ENCODE measurements at places on chromosomes 12 and 14.

DNA sequence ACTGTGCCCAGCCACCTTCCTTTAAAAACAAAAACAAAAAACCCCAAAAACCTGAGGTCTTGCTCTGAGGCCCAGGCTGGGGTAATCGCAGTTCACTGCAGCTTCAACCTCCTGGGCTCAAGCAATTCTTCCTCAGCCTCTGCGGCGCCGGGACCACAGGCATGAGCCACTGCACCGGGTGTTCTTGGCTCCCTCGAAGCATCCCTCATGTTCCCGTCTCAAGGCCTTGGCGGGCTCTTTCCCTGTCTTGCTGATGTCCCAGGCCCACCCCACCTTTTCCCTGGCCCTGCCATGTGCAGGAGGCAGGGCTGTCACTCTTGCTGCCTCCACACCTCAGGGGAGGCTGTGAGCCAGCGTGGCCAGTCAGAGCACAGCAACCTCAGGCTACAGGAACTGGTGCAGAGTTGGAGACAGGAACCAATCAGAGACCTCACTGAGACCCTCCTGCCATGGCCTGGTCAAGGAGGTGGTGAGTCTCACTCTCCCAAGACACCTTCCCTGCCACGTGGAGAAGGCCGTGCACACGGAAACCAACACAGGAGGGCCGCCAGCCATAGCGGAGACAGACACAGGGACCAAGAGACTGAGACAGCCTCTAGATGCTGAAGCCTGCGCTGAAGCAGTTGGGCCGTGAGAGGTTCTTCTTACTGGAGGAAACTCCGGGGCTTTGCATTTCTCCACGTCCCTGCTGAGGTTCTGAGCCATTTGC is 6.0 kb upstream of the AMN start:
- DNase-seq, result no peak

DNA sequence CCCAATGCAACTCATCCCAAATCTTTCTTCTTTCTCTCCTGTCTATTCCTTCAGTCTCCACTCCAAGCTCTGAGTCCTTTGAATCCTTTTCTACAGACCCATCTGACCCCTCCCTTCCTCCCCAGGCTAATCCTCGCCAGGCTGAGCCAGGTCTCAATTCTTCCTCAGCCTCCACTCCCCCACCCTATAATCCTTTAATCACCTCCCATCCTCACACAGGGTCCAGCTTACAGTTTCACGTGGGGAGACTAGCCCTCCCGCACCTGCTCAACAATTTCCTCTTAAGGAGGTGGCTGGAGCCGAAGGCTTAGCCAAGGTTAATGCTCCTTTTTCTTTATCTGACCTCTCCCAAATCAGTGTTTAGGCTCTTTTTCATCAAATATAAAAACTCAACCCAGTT is 63.8 kb downstream of the MOK start:
- DNase-seq, result no peak

- DNase-seq, result no peak
Measured at GRCh38 chr14:30260833-30261607, 297.9 kb upstream of the G2E3 start.

DNA sequence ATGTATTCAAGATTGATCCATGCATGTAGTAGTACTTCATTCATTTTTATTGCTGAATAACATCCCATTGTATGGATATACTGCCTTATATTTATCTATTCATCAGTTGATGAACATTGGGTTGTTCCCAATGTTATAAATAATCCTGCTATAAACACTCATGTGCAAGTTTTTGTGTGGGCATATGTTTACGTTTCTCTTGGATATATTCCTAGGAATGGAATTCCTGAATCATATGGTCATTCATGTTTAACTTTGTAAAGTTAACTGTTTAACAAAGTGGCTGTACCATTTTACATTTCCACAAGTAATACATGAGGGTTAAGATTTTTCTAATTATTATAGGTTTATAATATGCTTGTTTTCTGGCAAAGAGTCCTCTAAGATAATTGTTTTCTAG is 1568.2 kb upstream of the SEL1L start:
- no peak for DNase-seq

DNA sequence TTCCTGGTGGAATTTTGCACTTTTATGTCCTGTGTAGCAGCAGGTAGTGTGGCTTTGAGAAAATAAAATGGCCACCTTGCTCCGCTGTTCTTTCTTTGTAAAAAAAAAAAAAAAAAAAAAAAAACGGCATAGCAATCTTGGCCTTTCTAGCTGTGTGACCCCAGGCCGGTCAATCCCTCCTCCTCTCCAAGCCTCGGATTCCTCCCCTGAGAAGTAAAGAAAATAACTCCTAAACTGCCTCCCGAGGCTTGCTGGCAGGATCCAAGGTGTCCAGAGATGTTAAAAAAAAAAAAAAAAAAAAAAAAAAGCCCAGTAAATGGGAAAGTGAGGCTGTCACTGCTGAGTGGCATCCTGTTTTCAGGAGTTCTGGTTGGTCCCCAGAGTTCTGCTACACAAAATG is 23.9 kb upstream of the MAP1LC3B2 start:
- no peak for DNase-seq

- no peak for DNase-seq
Measured at GRCh38 chr14:75375983-75376382, 51.8 kb upstream of the JDP2 start.

- DNase-seq, result no peak
Measured at GRCh38 chr12:1046727-1047126, 55.7 kb downstream of the ERC1 start.

DNA sequence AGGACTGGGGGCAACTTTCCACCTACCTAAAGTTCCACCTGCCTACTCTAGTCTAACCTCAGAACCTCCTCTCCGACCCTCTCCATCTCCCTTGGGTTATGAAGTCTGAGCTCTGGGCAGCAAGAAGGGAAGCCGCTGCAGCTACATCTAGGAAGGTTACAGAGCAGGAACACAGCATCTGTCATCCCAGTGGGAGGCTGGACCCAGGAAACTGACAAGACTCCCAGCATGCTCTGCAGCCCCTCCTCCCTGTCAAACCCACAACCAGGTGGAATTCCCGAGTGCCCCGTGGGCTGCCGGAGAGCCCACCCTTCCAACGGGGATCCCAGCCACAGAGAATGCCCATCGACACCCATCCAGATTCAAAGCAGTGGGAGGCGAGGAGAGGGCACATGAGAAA is 2.1 kb downstream of the TESC start:
- no peak for DNase-seq

DNA sequence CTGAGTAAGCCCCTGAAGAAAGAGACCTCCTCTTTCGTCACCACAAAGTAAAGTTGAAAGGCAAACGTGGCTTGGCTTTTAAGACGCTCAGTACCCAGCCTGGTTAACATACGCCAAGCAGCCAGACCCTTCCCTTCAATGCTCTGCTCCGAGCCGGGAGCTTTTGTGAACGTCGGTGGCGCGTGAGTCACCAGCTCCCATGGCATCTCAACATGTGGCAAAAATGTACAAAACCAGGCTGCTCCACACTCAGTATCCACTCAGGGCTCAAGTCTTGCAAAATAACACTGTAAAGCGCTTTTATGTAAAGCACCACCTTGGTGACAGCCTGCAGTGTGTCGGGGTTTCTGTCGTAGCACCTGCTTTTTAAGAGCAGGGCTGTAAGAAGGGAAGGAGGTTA is 89.0 kb downstream of the SETD3 start:
- DNase-seq, result no peak

DNA sequence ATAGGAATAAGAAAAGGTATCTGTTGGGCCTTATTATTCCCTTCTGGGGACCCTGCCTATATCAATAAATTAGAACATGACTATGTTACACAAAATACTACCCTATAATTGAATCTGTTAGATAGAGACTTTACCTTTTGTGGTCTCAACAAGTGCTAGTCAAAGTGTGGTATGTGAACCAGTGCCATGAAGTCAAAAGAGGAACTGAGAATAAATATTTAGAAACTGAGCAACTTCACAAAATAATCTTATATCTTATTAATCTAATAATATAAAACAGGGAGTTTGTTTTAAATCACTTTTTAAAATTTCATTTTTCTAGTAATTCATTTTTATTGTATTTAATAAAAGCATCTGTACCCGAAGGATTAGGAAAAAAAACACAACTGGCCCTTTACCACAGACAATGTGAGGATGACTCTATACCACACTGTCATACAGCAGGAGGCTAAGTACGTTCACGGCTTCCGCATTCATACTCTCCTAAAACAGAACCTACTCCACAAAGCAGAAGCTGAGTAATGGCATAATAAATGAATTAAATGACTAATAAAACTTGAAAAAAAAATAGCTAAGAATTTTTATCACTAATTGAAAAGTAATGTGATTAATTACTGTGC is 42.1 kb downstream of the SEC23A start:
- DNase-seq, result no peak

DNA sequence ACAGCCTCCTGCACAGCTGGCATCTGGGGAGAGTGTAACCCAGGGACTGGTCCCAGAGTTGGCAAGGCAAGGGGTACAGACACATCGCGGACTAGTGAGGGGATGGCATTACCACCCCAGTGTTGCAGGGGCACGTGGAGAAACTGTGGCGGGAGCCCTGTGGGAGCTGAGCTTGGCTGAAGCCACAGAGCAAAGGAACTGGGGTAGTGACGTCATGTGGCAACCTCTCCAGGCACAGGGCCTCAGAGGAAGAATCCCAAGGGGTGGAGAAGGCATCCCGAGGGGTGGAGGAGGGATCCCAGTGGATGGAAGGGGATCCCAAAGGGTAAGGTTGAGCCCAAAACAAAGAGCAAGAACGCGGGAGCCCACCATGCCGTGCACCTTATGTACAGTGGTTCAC is 70.1 kb downstream of the GSC start:
- DNase-seq, result no peak

- DNase-seq, result no peak
Measured at GRCh38 chr14:87207756-87208155, 785.2 kb downstream of the GALC start.

DNA sequence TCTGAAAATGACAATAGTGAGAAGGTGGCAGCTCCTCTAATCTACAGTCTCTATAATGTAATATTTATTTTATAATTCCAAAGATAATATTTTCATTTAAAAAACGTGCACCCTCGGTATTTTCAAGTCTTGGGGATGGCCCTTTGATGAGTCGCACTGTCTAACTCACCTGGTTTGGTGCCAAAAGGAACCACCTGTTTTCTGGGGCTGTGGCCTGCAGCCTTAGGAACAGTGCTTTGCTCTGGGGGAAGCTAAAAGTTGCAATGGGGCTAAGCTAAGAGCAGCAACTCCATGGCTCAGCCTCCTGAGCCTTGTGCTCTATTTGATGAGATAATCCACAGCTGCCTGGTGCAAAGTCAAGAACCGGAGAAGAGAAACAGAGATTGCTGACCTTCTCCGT is 6.4 kb upstream of the ENDOU start:
- DNase-seq, result no peak

DNA sequence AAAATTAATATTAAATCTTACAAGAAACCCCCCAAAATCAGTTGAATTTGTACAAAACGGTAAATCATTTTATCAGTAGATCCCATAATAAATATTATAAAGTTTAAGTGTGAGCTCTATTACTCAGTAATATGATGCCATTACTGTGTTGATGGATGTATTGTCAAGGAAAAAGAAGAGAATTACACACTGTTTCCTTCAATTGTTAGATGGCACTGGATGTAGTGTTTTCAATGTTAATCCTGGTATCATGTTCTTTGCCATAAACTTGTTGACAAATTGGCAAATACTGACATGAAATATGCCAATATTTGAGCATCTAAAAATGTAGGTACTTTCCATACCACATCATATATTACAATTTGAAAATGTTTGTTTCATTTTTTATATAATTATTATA is 101.6 kb downstream of the NTS start:
- no peak for DNase-seq

DNA sequence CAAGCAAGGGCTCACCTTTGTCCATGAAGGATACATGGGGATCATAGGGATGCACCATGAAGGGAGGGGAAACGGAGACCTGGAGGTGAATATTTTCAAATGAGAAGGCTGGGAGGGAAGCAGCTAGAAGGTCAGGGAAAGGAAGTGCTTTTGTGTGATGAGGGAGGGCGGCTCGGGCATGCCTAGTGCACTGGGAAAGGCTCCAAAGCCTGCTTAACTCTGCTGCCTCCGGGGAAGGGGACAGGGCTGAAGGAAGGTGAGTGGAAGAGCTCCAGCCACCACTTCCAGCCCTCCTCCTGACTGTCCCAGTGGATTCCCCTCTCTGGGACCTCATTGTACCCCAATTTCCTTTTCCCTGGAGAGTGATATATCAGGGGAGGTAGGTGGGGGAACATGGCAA is 149.4 kb upstream of the PRMT8 start:
- DNase-seq, result no peak

- DNase-seq, result no peak
Measured at GRCh38 chr12:93043192-93043876, 114.2 kb upstream of the EEA1 start.

GRCh38 chr12:116266631-116267349 is 10.7 kb downstream of the MED13L start:
- no peak for DNase-seq

- DNase-seq, result no peak
Measured at GRCh38 chr12:117580015-117580717, 218.7 kb upstream of the NOS1 start.

DNA sequence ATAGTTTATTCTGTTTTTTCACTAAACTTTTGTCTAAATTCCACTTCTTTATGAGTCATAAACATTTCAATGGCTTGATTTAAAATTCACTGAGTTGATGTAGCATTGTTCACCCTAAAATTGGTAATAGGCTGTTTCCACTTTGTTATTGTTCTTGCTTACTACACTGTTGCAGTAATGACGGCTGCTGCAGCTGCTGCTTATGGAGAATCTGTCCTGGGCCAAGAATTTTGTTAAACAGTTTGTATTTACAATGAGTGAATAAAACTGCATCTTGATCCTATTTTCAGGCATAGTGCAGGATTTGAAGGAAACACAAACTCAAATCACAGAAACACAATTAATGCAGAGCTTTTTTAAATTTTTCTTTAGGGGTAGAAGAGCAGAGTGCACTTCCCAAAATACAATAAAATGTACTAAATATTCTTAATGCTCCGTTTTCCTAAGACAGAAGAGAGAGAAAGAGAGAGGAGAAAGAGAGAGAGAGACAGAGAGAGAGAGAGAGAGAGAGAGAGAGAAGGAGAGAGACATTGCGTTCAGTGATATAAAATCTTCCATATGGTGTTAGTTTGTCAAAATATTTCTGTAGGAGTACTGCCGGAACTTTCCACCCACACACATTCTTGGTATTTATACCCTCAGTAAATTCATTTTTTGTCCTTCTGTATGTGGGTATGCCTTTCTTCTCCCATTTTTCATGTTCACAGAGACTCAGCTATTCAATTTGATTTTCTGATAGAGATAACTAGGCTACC is 266.4 kb downstream of the LRFN5 start:
- DNase-seq, result no peak

GRCh38 chr14:104797115-104798044 is 1.8 kb upstream of the AKT1 start:
- no peak for DNase-seq

- no peak for DNase-seq
Measured at GRCh38 chr14:49052521-49052920, 533.7 kb downstream of the RPS29 start.
